NCI-H1092 (cell line): ENCODE measurements at places on chromosomes 1 and 21.

- DNase-seq = no peak
Measured at GRCh38 chr1:157969697-157970485, 23.6 kb upstream of the KIRREL1 start.

GRCh38 chr1:64405833-64406232, 64.1 kb upstream of the CACHD1 start:
- DNase-seq = no peak

GRCh38 chr21:32834211-32834915, 62.8 kb upstream of the PAXBP1 start:
- DNase-seq = no peak

GRCh38 chr1:27009601-27010197, 3.0 kb downstream of the TENT5B start:
- no peak for DNase-seq

DNA sequence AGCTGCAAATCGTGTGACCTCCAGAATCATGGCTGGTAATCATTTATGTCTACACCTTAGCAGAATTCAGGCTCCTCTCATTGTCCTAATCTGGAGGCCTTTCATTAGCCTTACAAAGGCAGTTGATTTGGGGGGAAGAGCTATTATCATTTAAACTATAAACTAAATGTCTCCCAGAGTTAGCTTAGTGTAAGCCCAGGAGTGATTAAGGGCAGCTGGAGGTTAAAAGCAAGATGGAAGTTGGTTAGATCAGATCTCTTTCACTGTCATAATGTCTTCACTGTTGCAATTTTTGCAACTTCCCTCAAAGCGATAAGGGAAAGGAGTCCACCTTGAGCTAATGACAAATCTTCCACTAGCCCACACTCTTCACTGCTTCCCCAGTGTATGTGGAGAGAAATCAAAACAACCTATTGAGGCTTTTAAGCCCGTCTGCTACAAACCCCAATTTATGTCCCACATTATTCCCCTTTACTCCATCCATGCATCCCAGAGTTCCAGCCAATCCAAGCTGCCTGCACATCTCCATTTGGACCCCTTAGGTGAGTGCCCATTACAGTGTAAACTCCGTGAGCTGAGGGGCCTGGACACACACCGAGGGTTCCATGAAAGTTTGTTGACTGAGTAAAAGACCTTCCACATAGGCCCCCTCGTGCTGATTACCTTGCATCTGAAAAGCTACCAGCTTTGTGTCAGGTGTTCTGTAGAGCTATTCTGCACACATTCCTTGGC, 61.5 kb upstream of the KLHDC7A start:
- no peak for DNase-seq

GRCh38 chr1:214229736-214230135, 51.2 kb upstream of the SMYD2 start:
- no peak for DNase-seq

DNA sequence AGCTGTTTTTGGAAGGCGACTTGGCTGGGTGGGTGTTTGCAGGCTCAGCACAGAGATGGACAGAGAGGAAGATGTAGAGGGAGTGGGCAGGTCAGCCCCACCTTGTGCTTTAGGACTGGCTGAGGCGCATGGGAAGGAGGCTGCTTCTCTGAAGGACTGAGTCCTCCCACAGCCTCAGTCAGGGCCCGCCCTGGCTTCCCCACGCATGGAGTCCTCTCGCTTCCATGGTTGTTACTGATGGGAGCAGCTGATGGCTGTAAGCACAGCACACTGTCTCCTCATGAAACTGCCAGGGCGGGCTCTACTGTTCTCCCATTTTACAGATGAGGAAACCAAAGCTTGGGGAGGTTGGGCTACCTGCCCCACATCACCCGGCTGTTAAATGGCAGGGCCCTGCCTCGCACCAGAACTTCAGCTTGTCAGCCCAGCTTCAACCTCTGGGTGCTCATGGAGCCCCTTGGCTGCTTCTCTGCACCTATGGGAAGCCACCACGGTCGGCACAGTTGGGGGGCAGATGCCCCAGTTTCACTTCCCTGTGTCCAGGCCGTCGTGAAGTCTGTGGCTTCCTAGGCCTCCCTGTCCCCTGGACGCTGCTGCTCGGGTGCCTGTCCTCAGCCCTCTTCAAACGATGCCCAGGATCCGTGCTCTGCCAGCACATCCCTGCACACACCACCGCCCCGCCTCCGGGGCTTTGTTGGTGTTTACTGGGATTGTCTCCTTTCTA, 2.4 kb downstream of the TMEM201 start:
- no peak for DNase-seq

DNA sequence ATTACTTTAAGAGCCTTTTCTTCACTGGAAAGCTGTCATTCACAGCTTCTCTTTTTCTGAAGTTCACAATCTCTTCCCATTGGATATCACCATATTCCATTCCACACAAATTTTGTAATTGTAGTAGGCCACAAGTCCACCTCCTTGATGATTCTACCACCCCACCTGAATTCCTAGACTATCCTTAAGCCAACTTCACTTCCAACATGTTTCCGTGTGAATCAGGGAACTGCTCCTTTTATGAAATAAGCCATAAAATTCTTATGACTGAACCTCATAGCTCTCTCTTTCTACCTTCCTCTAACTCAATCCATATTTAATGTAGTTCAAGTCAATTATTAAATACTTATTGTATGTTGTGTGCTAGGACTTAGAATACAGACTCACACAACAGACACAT, 16.6 kb upstream of the ZRANB2 start:
- DNase-seq = no peak

DNA sequence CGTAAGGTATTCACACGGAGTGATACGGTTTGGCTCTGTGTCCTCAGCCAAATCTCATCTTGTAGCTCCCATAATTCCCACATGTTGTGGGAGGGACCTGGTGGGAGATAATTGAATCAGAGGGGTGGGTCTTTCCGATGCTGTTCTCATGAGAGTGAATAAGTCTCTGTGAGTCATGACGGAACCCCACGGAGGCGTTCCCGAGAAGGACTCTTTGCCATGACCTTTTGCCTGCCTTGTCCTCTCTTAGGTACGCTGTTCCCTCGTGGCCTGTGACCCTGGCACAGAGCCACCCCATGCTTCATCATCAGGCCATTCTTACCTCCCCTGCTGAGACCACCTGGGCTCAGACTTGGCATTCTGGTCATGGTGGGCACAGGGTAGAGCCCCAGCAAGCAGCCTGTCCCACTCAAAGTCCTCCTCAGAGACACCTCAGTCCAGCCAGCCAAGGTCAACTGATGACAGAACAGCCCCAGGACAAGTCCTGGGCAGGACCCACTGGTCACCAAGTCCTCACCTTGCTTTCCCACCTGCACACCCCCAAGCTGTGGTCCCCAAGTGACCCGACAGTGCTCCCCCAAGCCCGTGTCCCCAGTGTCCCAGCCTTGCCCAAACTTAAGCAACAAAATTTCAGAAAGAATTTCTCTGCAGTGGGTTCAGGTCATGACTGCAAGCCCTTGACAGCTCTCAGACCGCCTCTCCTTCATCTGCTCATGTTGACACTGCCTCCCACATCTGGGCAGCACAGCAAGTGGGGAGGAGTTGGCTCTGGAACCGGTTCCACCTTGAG, 158.4 kb downstream of the ACTL8 start:
- no peak for DNase-seq

GRCh38 chr21:43362321-43362791, 64.6 kb downstream of the SIK1 start:
- DNase-seq = peak; percentile 84

GRCh38 chr1:35585281-35585680, 12.2 kb downstream of the TFAP2E start:
- DNase-seq = no peak

DNA sequence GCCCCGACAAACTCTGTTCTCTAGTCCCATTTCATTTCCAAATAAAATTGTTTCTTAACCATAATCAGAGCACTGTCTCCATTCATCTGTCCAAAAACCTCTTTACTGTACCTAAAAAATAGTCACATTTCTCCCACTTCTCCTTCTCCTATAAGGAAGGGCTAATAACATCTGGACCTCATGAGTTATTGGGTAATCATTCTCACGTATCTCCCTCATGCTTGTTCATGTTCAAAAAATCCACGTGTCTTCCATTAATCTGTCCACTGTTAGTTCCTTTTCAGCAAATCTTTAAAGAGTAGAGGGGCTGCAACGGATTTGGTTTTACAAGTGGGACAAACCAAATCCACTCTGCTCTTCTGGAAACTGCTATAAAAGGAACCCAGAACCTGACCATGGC, 1418.8 kb downstream of the MRPL39 start:
- no peak for DNase-seq

DNA sequence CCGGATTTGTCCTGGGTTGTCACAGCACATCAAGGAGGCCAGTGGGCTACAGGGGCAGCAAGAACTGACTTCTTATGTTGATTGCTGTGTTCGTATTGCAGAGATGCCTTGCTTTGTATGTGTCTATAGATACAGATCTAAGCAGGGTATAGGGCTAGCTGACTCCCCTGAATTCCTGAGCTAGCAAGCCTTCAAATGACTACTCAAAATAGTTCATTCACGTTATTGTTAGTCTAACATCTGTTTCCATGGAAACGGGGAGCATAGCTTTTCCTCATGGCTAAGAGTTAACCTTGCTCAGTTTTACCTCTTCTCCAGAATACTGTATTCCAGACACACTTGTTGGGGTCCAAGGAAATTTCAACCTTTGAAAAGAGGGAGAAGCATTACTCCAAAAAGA, 24.1 kb downstream of the TRIM45 start:
- DNase-seq = no peak

GRCh38 chr1:33578557-33579448, 106.4 kb downstream of the ZSCAN20 start:
- DNase-seq = no peak

- DNase-seq = no peak
Measured at GRCh38 chr21:44614961-44615391, 3.1 kb downstream of the KRTAP10-8 start.

- DNase-seq = no peak
Measured at GRCh38 chr1:2927393-2928360, 93.6 kb upstream of the ACTRT2 start.

DNA sequence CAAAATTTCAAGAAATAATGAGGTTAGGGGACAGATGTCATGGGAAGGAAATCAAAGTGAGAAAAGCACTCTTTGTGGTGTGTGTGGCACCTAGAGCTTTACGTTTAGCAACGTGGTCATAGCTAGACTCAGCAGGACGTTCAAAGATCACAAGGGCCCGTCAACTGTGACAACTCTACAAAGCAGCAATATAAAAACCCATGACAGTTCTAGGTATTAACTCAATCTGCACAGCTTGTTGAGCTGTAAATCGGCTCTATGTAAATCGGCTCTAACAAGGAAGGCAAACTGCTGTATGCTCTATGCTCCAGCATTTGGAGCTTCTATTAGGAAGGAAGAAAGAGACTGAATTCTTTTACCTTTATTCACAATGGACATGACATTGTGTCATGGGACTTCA, 64.8 kb downstream of the TP53BP2 start:
- DNase-seq = no peak

- no peak for DNase-seq
Measured at GRCh38 chr1:216332462-216332861, 90.8 kb downstream of the USH2A start.

DNA sequence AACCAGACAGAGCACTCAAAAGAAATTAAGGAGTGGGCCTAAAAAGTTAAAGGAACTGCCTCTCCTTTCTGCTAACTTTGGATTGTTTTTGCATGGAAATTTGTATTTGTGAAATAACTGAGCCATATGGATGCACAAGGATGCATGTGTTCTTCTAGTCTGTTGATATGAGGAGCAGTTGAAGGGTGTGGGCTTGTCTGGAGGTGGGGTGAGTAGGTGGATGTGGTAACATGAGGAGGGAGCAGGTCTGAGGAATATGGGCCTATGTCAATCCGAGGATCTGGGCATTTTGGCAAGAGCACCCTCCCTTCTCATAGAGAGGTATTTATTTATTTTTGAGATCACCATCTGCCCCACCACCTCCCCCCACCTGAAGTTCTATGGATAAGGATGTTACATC, 13.4 kb downstream of the CACNA1E start:
- DNase-seq = no peak

DNA sequence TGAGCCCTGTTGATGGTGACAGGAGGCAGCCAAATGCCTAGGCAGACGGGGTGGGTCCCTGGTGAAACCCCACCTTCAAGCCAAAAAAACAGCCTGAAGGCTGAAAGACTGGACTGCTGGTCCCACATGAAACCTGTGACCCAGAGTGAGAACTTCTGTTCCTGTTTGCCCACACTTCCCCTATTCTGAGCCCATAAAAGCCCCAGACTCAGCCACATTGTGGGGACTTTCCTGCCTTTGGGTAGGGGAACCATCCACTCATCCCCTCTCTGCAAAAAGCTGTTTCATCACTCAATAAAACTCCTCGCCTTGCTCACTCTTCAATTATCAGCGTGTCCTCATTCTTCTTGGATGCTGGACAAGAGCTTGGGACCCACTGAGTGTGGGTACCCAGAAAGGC, 25.2 kb downstream of the HTR6 start:
- no peak for DNase-seq

DNA sequence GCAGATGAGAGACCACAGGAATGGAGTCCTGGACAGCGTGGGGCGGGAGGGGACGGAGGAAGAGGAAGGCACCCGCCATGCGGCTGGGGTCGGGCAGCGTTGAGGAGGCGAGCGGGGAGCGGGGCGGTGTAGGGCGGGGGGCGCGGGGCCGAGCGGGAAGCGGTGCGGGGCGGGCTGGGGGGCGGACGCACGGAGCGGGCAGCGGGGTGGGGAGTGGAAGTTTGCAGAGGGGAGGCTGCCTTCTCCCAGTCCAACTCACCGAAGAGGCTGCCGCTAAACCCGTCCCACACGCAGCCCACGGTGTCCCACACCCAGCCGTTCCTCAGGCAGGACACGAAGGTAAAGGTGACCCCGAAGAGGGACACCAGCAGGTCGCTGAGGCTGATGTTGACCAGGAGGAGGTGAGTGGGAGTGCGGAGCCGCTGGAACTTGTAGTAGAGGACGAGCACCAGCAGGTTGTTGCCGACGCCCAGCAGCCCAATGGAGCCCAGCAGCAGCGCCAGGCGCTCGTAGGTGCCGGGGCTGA, 483 bp downstream of the CHML start:
- peak; percentile 38 for DNase-seq

GRCh38 chr1:68291688-68292384, 59.5 kb upstream of the WLS start:
- DNase-seq = no peak

DNA sequence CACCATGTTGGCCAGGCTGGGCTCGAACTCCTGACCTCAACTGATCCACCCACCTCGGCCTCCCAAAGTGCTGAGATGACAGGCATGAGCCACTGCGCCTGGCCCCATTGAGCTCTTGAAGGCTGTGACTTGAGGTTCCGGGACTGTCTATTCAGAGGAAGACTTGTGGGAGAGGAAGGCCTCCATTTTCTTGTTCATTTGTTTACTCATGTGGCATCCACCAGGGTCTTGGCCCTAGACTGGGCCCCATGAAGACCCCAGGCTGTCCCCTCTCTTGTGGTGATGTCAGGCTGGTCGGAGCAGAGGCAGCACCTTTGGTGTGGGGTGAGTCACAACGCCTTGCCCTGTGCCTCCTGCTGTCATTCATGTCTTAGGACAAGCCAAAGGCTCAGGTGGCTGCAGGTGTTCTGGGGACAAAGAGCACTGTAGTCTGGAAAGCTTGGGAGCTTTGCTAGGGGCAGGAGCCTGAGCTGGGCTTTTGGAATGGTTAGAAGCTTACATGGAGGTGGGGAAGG, 224.6 kb upstream of the C1orf174 start:
- DNase-seq = no peak
